GM12865 (cell line): ENCODE measurements at places on chromosomes 4 and X.

- no peak for DNase-seq
Observed at GRCh38 chrX:41718481-41719235, 5.3 kb upstream of the GPR82 start.

DNA sequence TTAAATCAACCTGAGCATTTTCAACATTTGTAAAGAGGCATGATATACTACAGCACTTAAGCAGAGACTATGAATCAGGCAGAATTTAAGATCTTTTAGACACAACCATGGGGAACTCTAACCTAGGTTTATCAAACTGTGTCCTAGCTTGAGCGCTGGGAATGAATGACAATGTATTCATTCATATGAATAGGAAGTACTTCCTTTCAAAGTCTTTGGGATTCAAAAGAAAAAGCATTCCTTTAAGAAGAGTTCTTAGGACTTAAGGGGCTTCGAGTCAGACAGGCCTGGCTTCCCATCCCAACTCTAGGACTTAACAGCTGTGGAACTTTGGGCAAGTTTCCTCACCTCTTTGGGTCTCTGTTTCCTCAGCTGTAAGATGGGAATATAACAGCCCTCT lies 104.6 kb downstream of the ANAPC4 start:
- no peak for DNase-seq

GRCh38 chr4:153533387-153533786 lies 67.2 kb downstream of the TMEM131L start:
- no peak for DNase-seq

- DNase-seq: peak; percentile 88
Observed at GRCh38 chr4:42489095-42489494, 91.8 kb downstream of the SHISA3 start.

- peak; percentile 26 for DNase-seq
Observed at GRCh38 chr4:139207247-139207646, 30.2 kb upstream of the ELF2 start.

DNA sequence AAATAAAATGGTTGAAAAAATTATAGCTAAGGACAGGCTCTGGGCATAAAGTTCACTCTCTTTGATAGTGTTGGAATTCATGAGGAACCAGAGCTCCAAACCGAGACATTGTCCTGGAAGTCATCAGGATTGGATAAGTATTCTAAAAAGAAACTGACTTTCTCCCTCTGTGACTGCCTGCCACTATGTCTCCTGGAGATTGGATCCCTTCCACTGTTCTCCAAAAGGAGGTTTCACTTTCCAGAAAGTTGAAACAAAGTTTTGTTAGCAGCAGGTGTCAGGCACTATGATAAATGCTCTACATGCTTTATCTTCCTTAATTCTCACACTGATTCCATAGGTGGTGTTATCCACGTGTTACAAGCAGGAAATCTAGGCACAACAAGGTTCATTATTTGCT lies 16.8 kb downstream of the BANK1 start:
- no peak for DNase-seq

GRCh38 chrX:103791228-103791627 lies 14.6 kb downstream of the PLP1 start:
- DNase-seq: no peak

DNA sequence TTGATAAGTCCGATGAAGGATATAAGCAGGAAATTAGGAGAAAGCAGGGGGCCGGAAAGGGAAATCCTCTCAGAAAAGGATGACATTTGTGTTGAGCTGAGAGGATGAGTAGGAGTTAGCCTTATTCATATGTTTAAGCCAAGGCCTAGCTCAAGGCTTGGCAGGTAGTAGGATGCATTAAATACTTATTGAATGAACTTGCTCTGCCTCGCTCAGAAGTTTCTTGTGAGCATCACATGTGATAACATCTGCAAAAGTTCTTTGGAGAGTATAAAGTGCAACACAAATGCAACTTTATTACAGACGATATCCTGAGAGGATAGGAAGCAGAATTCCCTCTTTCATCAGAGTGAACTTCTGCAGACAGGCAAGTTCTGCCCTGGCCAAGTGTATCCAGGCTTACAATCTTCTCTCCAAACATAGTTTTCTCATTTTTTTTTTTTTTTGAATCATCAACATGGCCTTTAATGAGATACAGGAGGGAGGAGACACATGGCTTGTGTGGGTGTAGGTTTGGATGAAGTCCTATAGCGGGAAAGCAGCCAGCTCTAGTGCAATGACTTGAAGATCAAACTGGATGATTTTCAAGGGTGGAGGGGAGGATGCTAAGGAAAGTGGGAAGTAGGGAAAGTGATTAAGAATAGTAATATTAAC lies 48.1 kb downstream of the LUZP4 start:
- no peak for DNase-seq

GRCh38 chr4:169658196-169658595 lies 37.8 kb downstream of the CLCN3 start:
- DNase-seq: no peak

GRCh38 chrX:11770320-11770719 lies 12.3 kb downstream of the MSL3 start:
- peak; percentile 79 for DNase-seq

GRCh38 chrX:38982370-38982769 lies 181.1 kb downstream of the MID1IP1 start:
- no peak for DNase-seq

DNA sequence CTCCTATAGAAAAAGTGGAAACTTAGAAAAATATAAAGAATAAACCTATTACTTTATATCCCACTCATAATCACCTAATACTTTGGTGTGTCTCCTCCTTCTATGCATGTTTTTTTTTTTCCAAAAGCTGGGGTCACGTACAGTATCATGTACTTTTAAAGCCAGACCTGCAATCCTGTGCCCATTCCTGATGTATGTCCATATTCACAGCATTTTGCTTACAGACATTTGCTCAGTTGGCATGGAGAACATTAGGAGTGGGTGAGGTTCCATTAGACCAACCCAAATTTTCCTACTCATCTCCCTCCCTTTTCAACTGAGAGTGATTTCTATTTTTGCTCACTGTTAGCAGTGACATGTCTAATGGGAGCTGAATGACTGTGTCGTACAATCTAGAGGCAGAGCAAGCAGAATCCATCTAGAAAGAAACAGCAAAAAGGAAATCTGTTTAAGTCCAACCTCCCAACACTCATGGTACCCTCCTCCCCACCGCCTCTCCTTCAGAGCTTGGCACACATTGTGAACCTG lies 195.6 kb upstream of the KLF3 start:
- no peak for DNase-seq

DNA sequence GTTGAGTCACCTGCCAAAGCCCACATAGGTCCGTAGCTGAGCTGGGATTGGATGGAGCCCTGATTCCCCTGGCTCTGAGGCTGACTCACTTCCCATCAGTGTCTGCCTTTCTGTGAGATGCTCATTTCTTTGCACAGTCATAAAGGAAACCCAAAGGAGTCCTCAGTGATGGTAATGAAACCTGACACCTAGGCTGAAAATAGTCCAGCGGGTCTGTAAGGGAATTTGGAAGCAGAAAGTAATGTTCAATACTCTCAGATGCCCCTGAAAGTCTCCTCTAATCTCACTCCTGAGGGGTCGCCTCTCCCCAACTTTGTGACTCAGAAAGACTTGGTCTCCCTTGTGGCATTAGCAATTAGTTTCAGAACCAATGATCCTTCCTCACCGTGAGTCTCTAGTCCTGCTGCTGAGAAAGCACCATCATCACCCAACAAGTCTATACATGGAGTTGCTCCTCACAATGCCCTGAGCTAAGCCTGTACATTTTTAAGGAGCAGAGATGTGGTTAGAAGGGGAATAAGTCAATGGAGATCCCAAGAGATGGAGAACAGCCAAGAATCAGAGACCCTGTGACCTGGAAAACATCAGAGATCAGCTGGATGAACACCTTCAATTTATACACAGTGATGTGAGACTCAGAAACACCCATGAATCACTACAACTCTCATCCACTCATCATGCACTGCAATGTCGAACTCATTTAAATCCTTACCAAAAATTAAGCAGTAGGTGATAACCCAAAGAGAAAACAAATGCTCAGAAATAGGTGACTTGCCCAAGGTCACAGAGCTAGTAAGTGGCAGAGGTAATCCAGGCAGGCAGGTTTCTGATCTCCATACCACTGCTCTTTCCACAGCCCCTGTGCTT lies 219.0 kb upstream of the CPEB2 start:
- DNase-seq: peak; percentile 85

GRCh38 chr4:184320631-184321030 lies 103.0 kb upstream of the ENPP6 start:
- no peak for DNase-seq

- no peak for DNase-seq
Observed at GRCh38 chrX:147377728-147378127, 534.0 kb upstream of the FMR1 start.

DNA sequence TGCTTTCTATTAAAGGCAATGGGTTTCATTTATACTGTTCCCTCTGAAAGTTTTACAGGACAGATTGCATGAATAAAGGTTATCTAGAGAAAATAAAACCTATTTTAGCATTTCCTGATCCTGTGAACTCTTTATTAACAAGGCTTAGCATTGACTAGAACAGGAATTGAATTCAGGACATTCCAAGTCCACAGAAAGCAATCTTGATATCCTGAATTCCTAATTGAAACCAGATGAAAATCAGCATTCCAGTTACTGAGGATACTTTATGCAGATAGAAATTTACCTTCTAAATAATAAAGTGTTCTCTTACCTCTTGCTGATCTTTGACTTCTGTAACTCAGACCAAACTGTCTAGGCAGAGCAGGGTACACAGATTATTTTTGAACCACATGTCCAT lies 151.4 kb downstream of the ZNF518B start:
- no peak for DNase-seq

DNA sequence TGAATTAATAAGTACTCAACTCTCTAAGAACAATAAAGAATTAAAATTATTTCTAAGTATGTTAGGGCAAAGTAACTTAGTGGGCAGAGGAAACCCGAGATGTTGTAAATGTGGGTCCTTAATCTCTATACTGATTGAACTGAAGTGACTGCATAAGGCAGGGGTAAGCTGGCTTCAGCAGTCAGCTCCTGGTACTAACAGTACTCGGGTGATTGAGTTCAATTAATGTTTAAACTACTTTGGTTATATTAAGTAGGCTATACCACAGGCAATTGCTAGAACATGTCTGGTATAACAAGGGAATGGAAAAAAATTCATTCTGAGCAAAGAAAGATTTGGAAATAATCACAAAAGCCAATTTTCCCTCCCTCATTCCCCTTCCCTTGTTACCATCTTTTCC lies 90.7 kb downstream of the LNX1 start:
- no peak for DNase-seq

GRCh38 chr4:38223782-38224236 lies 263.6 kb downstream of the PTTG2 start:
- DNase-seq: no peak

DNA sequence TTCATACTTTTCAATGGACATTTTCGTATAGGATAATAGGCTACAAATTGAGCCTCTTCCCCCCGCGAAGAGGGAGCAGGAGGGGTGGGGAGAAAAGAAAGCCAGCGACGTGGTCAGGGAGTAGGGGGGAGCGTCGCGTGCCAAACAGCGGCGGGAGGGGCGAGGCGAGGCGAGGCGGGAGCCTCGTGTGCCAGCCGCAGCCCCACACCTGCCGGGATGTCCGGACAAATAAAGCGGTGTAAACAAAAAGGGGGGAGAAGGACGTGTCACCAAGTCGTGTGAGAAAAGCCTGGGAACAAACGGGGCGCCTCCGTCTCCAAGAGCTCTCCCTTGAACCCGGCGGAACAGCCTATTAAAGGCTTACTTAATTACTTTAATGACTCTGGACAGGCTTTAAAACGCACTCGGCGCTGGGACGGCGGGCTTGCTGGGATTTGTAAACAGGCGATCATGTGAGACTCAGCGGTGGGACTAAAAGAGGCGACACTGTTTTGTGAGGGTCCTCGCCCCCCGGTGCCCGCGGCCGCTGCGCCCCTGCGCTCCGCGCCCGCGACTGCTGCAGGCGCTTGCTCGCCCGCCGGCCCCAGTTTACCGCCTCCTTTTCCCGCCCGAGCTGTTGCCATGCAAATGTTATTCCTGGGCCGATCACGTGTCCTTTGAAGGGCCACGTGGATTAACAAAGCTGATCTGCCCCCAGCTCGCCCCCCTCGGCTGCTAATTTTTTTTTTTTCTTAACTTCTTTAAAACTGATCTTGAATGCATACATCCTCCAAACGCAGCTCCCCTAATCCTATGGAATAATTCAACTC lies at the start of gene HELT:
HELT (plus strand) TSS at position 527 of the 809 bp plus-strand sequence. CDS start 439 bp downstream, outside the sequence.
- no peak for DNase-seq

DNA sequence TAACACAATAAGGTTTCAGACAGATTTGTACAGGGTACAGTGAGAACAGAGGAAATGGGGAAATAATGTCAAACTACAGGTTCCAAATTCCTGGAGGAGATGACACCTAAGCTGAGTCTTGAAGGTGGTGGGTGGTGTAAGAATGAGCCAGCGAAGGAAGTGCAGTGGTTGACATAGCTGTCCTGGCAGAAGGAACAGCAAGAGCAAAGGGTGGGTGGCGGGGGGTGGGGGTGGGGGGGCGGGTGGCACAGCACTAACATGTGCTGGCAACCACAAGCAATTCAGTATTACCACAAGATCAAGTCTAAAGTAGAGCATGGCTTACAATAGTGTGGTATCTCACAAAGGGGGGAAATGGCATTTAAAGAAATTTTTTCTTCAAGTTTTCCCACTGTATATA lies 13.1 kb upstream of the G3BP2 start:
- no peak for DNase-seq

GRCh38 chrX:75301060-75301459 lies 27.2 kb downstream of the UPRT start:
- no peak for DNase-seq

DNA sequence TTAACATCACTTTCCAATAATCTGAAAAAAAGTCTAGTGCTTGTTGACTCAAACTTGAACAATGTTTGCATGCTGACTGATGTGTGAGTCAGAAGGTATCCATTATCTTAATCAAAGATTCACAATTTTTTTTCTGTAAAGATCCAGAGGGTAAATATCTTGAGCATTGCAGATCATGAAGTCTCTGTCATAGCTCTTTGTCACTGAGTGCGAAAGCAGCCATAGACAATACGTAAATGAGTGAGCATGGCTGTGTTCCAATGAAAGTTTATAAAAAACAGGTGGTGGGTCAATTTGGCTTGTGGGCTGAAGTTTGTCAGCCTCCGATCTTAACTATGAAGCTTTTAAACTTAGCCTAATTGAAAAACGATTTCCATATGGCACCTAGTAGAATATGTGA lies 37.7 kb downstream of the NHS start:
- no peak for DNase-seq

- DNase-seq: no peak
Observed at GRCh38 chr4:109699553-109700225, 3.6 kb downstream of the CASP6 start.

GRCh38 chr4:164136180-164136616 lies 617.7 kb upstream of the SMIM31 start:
- no peak for DNase-seq
